ENCODE measurements at places on chromosomes 16 and 17.
A peak's percentile ranks its signal among the peaks of the same experiment; 100 is the strongest.

DNA sequence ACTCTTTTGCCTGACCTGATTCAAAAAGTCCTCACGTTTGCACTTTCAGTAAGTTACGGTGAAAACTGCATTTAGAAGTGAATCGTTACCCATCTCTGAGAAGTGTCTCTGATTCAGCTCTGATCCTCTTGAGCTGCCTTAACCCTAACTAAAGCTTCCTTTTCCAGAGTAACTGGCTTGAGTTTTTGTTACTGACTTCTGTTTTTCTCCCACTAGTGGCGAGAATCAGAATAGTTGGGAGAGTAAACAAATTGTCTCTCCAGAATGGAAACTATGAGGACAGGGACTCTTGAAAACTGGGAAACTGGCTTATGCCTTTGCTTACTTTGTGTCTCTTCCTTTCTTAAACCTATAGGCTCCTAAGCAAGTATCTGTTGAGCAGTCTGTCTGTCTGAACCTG, 31.3 kb upstream of the KPNB1 start:
- DNase-seq, result no peak

DNA sequence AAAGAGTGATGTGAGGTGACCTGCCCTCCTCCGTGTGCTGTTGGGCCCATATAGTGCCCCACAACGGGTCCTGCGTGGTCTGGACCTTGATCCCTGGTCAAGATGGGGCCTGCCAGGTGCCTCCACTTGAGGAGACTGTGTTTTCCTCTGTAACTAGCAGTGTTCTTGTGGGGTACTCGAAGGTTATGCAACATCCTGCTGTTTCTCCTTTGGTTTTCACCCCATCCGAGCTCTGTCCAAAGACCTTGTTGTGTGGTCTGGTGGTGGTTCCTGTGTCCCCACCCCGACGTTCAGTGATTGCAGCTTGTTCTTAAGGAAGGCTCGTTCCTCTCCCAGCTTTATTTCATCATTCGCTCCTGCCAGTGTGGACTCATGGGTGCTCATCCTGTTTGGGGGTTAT, 38.7 kb upstream of the ZNF750 start:
- DNase-seq, result no peak

DNA sequence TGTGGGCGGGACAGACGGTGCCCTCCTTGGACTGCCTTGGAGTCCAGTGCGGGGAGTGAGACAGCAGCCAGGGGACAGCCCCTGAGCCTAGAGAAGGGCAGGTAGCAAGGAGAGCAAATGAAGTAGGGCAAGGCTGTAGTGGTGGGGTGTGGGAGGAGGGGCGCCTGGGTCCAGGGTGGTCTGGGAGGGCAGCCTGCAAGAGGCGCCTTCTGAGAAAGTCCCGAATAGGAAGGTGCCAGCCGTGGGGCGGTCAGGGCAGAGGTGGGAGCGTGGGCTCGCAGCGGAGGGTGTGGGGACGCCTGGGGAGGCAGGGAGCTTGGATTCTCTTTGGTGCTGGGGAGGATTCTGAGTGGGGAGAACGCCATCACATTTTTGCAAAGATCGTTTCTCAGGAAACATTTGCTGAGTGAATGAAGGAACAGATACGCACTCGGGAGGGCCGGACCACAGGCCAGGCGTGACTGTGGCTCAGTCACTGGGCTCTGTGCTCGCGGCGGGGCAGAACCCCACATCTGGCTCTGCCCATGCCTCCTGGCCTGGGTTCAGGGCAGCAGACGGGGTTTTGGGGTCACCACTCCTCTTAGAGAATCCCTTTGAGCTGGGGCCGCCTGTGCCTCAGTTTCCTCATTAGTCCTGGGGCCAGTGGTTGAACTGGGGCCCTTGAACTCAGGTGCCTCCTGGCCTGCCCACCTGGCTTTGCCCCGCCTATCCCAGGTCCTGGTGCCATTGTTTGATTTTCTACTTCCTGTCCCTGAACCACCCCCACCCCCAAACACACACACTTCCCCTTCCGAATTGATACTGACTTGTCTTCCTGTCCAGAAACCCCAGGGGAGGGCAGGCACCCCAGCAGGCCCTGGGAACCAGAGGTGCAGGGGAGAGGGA, 4.2 kb downstream of the SNN start:
- DNase-seq, result no peak

GRCh38 chr17:40450175-40450574, 6.9 kb downstream of the IGFBP4 start:
- peak; percentile 65 for DNase-seq

DNA sequence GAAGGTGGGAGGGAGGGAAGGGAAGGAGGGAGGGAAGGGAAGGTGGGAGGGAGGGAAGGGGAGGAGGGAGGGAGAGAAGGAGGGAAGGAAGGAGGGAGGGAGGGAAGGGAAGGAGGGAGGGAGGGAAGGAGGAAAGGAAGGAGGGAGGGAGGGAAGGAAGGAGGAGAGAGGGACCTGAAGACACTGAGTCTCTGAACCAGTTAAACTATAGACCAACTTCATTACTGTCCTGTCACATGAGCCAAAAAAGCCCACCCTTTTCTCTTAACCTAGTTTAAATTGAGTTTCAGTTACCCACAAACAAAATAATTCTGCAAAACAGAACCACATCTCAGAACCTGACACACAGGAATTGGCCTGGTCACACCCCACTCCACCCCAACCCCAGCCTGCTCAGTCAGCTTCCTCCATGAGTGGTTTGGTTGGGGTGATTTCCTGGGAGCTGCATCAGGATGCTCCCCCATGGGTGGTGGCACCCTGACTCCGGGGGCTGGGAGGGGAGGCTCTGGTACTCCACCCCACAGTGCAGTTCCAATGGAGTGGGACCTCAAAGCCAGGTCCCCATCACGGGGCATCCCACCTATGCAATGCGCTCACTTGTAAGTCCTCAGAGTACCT, 4.7 kb upstream of the PRR29 start:
- no peak for DNase-seq

DNA sequence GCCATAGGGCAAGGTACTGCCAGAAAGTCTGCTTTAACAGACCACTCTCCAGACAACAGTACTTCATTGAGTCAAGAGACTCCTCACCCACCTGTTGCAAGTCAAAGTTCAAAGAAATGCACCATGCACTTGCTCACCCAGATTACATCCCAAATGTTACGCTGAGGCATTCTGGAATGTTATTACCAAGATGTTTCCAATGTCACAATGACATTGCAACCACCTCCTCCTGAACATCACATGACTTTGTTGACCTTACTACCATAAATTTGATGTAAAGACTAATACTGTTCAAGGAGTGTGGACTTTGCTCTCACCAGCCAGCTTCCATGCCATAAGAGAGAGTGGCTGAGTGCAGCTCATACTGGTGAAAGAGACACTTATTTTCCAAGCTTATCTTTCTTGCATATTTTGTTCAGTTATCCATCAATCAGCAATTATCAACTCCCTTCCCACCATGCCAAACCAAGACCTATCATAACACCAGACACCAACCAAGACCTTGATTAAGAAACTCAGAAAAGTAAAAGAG, 58.5 kb upstream of the BCAR1 start:
- no peak for DNase-seq

DNA sequence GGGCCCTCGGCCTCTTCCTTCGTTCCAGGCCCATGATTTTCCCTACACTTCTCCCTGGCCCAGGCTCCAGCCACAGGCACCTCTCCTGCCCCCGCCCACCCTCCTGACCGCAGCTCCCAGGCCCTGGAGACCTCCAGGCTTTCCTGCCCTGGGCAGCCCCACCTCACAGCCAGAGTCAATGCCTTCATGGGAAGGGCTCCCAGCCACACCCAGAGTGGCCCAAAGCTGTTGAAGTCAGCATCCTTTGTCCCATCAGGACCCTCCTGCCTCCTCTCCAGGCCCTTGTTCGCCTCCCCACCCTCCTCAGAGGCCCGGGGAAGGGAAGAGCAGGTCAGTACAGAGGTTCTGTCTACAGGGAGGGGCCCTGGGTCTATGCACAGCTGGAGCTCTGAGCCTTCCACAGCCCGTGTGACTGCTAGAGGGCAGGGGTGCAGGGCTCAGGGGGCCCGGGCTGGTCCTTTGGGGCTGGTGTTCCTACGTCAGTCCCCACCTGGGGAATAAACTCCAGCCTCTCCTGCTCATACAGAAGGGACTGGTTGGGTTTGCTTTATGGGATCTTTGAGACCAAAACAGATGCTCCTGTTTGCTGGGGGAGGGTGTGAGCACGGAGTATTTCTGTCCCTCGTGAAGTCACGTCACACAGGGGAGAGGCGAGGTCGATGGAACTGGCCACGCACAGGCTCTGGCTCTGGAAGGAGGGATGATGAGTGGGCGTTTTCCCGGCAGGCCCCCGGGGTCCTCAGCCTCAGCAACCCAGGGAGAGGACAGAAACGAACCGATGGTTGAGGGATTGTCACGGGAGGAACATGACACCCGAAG, 20.3 kb downstream of the TRARG1 start:
- no peak for DNase-seq

GRCh38 chr16:84985079-84986065, 26.0 kb downstream of the ZDHHC7 start:
- DNase-seq, result peak; percentile 69
